Calu3 (cell line): ENCODE measurements at places on chromosomes 13 and 19.
A peak's percentile ranks its signal among the peaks of the same experiment; 100 is the strongest.

DNA sequence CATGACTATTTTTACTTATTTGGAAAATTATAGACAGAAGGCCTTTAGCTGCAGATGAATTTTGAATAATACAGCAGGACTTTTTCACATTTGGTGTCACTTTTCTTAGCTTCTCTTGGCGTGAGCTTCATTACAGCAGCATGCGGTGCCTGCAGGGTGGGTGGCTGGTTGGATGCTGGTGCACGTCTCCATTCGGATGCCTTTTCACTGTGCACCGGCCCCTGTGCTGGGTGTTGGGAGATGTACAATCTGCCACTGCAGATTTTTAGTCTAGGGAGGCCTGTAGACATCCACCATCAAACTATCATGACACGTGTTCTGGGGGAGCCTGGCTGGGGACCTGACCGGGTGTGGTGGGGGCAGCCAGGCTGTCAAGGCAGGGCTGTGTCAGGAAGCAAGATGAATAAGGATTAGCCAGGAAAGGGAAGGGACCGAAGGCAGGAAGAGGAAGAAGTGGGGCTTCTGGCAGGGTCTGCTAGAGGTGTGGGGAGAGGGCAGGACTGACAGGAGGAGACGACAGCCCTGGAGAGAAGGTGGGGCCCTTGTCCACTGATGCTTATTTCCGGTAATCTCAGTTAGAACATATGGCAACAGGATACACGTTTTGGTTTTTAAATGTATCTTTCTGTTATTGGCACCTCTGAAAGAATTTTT lies 88.8 kb downstream of the ARHGEF7 start:
- DNase-seq = no peak

DNA sequence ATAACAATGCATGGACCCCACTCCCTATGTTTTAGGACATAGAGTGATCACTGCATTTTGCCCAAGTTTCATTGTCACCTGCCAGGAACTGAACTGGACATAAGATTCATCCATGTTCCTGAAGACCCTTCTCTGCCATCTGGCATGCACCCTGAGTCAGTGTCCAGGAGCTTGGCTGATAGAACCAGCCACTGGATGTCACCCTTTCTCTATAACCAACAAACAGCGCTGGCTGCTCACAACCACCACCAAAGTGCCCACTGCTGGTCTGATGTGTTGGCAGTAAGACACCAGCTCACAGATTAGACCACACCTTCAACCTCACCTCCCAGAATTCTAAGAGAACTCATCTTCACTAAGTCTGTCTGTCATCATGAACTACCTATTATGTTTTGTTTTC lies 333.4 kb downstream of the ITGBL1 start:
- DNase-seq = peak; percentile 20

DNA sequence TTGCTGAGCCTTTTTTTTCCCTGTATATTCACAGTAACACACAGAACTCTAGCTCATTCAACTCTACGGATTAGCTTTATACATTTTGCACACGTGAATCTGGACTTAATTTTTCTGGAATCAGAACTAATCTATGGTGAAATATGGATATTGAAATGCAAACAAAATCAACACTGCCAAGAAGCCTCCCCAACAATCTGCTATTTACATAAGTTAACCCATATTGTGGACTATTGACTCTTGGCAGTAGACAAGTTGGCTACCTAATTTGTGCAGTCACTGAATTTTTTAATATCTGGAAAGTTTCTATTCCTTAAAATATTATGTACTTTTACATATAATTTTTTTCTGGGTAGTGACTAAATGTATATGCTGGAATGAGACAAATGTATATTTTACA lies 815.4 kb downstream of the PCDH17 start:
- DNase-seq = no peak

GRCh38 chr19:11737964-11738745 lies 591 bp downstream of the ZNF823 start:
- DNase-seq = peak; percentile 68

DNA sequence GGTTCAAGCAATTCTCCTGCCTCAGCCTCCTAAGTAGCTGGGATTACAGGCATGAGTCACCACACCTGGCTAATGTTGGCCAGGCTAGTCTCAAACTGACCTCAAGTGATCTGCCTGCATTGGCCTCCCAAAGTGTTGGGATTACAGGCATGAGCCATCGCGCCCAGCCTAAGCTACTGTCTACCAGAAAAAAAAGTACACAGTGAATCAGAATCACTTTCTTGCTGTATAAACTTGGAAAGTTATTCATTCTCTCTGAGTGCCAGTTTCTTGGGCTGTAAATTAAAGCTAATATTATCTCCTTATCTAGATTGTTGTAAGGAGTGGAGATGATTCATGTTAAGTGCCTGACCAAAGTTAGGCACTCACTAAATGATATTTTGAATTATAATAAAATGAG lies 242.8 kb downstream of the ENOX1 start:
- peak; percentile 5 for DNase-seq
